ENCODE measurements at places on chromosomes 7 and 10.

DNA sequence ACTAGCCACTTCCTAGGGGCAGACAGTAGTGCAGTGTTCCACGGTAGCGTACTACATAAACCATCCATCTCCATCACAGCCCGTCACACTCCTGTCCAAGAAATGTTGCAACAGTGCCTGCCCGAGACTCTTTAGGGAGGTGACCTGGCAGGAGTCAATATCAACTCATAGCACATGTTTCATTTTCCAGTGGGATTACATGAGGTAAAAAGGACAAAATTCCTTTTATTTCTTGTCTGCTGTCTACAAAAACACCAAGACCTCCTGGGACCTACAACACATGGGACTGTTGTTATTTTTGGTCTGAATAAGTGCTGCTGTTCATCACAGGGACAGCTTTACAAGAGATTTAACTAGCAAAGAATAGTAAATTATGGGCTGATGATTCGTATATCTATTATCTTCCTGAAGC, 99.9 kb downstream of the MPP7 start:
- no peak for DNase-seq

DNA sequence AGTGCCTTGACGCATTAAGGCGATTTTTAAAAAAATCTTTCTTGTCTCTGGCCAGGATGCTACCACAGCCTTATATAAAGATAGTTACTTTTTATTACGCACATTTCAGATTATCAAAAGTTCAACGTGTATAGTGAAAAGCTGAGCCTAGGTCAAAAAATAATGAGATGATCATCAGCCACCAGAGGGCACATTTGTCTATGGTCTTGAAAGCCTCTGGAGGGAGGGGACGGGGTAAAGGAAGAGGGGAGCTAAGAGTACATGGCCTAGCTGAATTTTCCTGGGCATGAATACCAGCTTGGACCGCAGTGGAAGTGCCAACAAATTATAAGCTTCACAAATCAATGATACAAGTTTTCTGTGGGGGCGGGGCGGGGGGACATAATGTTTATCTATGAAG, 285.9 kb upstream of the SMIM30 start:
- DNase-seq: no peak

DNA sequence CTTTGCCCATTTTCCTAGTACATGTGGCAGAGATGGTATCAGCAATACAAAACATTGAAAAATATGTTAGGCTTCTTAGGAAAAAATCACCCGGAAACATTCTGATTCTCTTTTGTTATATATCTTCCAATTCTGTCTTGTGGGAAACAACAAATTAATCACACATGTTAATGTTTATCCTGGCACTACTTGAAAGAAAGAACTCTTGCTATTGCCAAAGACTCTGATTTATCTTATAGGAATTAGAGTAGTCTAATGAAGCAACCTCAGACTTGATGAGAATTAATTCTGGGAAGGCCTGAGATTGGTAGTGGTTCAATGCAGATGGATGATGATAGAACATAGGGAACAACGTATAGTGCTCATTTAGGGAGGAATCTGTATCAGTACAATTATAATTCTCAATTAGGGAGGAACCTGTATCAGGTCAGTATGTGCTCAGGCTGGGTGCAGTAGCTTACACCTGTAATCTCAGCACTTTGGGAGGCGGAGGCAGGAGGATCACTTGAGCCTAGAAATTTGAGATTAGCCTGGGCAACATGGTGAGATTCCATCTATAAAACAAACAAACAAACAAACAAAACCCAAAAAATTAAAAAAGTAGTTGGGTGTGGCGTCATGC, 50.7 kb downstream of the TAS2R16 start:
- DNase-seq: no peak

GRCh38 chr10:43076876-43077420, at the start of gene RET:
RET (plus strand) TSS chr10:43077069; CDS start chr10:43077259, 190 bp downstream.
- DNase-seq: no peak

- DNase-seq: no peak
Measured at GRCh38 chr7:101618916-101619315, 10.2 kb downstream of the MYL10 start.

DNA sequence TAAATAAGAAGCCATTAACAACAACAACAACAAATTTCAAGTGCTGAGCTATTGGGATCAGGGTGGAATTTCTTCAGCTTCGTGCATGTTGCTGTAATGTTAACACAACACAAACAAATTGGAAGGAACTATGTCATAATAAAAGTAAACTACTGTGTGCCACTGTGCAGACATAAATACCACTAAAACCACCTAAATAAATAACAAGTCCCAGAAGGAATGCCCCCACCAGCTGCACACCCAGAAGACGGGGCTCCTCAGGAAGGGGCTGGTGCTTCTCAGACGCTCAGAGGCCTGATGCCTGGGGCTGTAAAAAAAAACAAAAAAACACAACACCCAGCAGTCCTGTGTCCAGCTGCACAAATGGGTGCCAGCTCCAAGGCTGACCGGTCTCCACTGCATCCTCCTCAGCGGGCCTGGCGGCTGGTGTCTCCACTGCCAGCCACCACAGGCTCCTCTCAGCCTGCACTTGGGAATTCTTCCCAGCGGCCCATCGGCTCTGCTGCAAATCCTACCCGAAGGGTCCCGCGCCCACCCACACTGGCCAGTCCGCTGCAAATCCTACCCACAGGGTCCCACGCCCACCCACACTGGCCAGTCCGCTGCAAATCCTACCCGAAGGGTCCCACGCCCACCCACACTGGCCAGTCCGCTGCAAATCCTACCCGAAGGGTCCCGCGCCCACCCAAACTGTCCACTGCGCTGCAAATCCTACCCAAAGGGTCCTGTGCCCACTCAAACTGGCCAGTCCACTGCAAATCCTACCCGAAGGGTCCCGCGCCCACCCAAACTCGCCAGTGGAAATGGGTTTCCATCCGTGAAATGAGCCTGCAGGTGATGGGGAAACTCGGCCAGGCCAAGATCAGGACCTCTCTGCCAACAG, 35.8 kb upstream of the DNAAF5 start:
- DNase-seq: no peak

DNA sequence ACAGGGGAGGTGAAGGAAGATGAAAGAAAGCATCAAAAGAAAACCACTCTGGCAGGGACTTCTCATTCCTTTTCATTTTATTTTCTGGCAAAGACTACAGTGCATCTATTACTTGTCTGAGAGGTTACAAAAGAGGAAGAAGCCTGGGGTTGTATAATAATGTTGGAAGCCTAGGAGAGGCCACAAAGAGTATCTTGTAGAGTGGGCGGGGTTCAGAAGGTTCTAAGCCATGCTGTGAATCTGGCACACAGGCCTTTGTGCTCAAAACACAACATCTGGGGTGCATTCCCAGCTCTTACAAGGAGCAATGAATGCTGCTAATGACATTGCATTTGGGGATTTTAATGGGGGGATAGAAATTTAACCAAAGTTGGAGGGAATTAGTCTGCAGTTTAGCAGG, 49.4 kb downstream of the MRPL32 start:
- DNase-seq: no peak

DNA sequence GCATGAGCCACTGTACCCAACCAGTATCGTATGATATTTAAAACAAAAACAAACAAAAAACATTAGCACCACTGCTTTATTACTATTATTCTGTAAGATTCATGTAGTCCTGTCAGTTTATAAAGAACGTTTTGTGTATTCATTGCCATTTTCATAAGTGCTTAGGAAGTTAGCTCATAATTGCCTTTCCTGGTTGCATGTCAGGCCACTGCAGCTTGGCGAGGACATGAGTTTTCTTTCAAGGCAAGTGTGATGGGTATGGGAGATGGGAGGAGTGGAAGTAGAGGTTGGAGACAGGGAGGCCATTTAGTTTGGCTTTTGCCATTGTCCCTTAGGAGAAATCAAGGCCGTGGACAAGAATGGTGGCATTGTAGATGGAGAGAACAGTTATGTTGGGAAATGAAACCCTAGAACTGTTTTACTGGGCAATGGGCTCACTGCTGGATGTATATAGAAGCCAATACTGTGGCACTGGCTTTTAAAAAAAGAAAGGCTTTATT, 48.9 kb downstream of the TYW1 start:
- DNase-seq: no peak

DNA sequence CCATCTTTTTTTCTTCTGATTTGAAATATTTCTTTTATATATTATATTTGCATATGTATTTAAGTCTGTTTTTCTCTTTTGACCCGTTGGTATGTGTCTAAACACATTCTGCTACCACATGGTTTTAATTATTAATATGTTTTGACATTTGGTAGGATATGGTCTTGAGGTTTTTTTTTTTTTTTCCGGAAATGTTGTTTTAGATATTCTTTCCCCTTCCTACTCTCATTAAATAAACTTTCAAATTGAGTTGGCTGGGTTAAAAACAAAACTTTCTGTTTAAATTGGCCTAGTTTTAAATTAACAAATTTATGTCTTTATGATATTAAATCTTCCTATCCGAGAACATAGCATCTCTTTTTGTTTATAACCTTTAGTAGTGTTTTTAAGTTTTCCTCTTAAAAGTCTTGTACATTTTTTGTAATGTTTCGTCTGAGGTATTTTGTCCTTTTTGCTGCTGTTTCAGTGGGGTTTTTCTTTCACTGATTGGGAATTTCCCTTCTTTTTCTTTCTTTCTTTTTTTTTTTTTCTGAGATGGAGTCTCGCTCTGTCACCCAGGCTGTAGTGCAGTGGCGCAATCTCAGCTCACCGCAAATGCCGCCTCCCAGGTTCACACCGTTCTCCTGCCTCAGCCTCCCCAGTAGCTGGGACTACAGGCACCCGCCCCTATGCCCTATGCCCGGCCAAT, 25.4 kb downstream of the STAM start:
- peak; percentile 9 for DNase-seq
